Endothelial cell of coronary artery (primary cell): ENCODE measurements at places on chromosomes 3 and 15. TPM values are rescaled to one million over a fixed set of nuclear protein-coding genes. Genes with fewer than 3 reads are reported as not detected.

BCL2A1 gene
- total RNA-seq = 0.19 and 2.3 TPM in 2 replicates

FOXB1 gene
- total RNA-seq = not detected in 2 replicates

PRR20G gene
- total RNA-seq = not detected in 2 replicates

NCK1 gene
- total RNA-seq = 45.9 and 61.3 TPM in 2 replicates

SYNPR gene
- total RNA-seq = not detected in 2 replicates

PLCL2 gene
- total RNA-seq = 5.8 and 8.3 TPM in 2 replicates
